ENCODE measurements at places on chromosomes 4 and X.

DNA sequence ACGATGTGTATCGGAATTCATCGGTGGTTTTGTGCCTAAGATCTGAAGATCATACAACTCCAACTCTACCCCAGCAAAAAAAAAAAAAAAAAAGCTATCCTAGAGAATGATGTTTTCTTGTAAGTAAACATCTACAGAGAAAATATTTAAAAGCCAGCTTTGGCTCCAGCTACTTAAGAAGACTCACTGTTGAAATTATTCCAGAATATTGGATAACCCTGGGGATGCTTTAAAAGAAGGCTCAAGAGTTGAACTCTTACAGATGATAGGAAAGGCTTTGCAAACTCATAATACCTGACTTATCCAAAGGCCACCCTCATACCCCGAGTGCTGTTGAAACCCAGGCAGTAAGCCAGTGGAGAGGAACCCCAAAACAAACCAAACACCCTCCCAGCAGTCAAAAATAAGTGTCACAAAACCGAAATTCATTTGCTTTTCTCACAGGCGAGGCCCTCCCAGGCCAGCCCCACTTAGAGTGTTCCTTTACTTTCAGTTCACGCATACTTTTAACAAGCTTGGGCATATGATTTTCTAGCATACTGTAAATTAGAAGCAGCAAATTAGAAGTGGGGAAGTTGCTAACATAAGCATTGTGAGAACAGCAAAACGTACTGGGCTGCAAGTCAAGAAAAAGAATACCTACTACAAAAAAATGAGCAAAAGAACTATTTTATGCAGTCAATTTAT is 2.7 kb upstream of the AMELX start:
- DNase-seq = no peak

- DNase-seq = no peak
Measured at GRCh38 chrX:7603387-7603786, 239.6 kb upstream of the VCX start.

DNA sequence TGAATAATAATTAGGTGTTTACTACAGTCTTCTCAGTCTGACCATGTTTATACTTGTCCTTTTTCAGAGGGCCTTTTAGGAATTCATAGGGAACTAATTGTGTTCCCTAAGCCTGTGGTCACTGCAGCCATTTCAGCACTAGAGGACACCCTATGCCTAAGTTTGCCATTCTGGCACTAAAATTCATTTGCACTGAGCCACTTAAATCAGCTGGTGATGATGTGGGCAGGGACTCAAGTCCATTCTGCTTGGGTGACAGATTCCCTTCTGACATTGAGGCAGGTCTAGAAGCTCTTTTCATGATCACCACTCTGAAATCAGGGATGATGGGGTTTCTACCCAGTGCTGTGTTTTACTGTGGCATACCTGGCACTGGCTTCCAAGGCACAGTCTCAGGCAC is 1178.9 kb upstream of the DIAPH2 start:
- no peak for DNase-seq

DNA sequence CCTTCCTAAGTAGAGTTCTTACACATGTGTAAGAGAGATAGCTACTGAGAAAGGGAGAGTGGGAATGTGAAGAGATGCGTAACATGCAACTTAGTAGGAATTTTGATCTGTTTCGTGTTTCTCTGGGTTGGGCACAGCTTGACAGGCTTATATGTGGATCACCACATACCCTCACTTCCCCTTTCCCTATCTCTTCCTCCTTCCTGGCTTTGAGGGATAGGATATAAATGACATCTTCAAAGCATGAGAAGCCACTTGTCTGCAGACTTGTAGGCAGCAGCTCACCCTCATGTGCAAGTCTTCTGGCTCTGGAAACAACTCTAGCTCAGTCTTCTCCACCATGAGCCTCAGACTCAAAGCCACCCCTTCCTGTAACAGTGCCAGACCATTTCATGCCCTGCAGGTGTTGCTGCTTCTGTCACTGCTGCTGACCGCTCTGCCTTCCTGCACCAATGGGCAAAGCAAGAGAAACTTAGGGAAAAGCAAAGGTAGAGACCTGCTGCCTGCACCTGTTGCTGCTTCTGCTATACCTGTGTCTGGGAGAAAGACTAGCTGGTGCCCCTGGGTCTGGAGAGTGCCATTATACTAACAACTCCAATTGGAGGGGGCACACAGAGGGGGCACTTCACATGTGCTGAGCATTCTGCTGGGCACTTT is 5.4 kb upstream of the PF4V1 start:
- no peak for DNase-seq

- DNase-seq = no peak
Measured at GRCh38 chr4:83890816-83891215, 354.9 kb downstream of the GPAT3 start.

DNA sequence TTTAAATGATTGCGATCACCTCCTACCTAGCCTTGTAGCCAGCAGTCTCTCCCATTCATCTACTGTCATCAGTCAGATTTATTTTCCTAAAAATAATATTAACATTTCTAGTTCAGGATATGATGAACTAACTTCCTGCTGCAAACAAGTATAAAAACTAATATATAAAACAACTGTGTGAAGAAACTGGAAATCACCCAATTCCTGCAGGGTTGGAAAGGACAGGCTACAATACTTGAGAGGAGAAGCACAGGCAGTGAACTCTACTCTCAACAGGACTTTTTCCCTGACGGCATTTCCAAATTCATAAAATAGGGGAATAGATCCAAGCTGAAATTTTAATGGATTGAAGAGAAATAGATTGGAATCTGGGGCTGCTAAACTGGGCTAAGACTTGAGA is 14.2 kb upstream of the BBS12 start:
- no peak for DNase-seq

DNA sequence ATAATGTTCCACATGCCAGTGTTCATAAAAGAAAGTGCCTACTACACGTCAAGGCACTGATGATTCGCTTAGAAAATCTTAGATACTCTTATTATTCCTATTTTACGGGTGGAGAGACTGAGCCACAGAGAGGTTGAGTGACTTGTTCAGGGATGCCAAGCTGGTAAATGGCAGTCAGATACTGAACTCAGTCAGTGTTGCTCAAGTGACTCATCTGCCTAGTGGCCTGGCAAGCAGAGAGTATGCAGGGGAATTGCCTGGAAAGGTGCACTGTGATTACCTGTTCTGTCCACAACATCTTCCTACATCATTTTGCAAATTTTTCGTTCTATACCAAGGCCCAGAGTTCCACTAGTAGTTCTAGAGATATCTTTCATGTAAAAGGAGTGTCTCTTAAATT is 68.4 kb downstream of the RAPGEF2 start:
- no peak for DNase-seq

DNA sequence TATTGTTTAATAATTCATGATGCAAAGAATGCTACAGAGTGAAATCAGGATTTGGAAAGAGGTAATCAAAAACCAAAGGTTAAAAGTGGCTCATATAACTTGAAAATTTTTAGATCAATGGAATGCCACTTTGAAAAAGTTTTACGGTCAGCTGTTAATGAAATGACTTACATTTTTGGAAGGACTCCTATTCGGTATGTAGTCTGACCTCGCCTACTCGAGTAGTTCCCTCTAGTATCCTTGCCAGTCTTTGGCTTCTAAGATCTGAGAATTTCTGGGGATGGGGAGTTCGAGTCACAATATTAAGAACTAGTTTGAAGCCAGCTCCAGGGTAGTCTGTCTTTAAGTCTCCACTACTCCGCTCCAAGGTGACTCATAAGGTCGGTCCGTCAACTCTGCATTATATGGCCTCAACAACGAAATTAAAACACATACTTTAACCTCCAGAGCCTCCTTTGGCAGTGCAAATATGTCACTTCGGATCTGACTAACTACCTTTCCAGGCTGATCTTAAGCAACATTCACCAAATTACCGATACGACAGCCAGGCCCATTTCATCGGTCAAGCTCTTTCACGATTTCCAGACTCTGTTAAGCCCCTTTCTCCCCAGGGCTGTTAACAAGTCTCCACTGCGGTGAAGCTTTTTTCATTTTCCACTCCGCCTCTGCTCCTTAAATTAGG is 733 bp upstream of the NAA15 start:
- no peak for DNase-seq

DNA sequence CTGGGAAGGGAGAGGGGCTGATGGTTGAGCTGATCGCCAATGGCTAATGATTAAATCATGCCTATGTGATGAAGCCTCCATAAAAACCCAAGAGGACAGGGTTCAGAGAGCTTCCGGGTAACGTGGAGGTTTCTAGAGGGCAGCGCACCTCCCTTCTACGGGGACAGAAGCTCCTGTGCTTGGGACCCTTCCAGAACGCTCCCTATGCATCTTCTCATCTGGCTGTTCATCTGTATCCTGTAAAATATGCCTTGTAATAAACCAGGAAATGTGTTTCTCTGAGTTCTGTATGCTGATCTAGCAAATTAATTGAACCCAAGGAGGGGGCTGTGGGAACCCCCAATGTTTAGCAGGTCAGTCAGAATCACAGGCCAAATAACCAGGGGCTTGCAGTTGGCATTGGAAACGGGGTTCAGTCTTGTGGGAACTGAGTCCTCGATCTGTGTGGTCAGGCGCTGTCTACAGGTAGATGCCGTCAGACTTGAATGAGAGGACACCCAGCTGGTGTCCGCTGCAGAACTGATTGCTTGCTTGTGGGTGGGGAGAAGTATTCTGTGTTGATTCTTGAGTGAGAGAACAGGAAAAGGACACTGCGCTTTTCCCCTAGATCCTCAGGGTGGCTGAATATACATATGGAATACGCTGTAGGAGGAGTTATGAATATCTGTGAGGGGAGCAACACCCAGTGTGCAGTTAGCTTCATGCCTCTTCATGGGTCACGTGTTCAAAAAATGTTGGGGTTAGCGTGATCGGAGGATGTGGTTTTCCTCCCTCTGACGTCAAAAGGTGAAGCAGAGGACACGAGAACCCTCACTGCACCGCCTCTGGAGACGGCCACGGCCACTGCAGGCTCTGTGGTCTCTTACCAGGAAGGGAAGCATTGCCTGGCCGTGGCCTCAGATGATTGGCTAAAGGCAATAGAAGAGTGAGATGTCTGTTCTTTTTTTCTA is 29.2 kb downstream of the HTT-AS start:
- peak; percentile 47 for DNase-seq

GRCh38 chr4:78800965-78801364 is 24.8 kb downstream of the BMP2K start:
- DNase-seq = no peak

DNA sequence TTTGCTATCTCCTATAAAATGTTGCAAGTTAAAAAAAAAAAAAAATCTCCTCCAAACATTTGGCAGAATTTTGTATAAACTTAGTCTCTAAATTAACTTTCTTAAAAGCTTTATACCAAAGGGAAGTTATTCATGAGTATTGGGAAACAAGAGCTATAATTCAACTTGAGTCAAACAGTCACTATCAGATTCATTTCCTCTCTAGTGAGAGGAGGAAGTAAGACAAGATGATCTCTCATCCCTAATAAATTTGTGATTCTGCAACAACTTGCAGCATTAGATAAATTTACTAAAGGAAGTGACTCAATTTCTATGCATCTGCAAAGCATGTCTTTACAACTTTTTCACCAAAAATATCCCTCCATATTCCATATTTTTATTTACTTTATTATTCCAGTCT is 135.4 kb upstream of the GNPDA2 start:
- no peak for DNase-seq

DNA sequence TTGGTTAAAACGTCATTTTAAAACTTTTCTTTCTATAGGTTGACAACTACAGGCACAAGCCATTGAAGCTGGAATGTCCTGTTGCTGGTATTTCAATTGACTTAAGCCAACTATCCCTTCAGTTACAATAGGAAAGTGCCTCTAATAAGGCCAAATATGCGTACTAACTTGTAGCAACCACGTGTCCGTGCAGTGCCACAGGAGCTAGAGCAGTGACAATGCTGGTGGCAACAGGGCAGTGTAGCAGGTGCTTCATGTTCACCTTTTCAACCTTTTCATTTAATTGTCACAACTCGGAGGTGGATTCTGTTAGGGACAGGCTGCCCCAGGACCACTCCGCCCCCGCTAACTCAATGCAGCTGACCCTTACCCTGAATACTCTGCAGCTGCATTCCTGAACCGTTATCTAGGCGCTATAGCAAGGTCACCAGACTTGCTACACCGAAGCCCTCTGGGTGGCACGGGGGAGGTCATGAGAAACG is 37.7 kb downstream of the ERVMER34-1 start:
- no peak for DNase-seq

- DNase-seq = no peak
Measured at GRCh38 chr4:4583606-4584005, 41.8 kb upstream of the STX18 start.

GRCh38 chr4:38131371-38132091 is 171.3 kb downstream of the PTTG2 start:
- peak; percentile 27 for DNase-seq

DNA sequence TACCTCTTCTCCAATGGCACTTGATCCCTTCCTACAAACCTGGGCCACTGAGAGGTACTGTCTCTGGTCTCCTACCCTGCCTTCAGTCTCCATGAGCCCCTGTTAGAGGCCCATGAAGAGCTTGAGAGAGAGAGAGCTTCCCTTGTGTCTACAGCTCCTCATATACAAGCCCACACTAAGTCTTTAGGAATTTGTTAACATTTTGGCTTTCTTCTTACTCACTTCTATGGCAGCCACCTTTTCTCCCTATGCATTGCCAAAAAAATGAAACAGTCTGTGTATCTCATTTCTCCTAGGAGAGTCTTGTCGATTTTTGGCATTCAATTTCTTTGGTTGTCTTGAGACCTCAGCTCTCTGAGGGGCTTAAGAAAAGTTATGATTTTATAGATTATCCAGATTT is 90.9 kb upstream of the LNX1 start:
- no peak for DNase-seq

GRCh38 chr4:124641715-124642381 is 70.7 kb downstream of the ANKRD50 start:
- no peak for DNase-seq

DNA sequence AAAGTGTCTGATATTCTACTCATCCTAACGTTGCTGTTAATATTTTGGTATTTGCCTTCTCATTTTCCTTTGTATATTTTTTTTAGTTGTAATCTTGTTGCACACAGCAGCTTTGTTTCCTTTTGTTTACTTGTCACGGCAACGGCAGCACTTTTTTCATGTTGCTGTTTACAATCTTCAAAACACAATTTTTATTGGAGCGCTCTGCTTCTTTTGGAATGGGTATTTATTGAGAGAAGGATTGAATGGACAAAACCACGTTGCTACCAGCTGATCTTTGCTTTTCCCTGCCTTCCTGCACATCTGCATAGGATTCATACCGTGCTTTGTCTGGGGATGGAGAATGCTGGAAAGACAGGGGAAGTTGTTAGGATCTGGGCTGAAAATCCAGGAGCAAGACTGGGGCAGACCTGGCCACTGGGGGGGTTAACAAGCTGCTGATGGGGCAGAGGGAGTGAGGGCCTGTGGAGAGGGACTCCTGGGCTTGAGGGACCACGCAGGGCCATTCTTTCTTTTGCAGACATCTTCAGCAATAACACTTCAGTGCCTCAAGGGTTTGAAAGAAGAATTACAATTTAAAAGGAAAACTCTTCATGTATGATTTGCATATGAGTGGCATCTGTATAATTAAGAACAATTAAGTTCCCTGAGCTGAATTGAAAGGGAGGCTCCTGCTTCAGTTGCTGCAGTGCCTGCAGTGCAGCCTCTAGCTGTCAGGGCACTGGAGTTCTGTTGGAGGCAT is 69.8 kb downstream of the TMEM131L start:
- DNase-seq = no peak

DNA sequence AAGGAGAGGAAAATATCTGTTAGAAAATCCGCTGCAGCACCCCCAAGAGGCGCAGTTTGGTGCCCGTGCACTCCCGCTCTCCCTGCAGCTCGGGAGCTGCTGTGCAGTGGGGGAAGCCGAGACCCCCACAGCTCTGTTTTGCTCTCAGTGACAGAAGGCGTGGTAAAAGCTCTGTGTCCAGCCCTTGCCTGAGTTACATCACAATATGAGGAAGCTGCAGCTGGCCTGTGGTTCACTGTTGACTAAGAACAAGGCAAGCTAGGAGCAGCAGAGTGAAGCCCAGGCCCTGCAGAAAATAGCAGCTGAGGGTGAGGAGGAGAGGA is 88.5 kb upstream of the ADRA2C start:
- no peak for DNase-seq
